ENCODE measurements at places on chromosomes 11 and 22.

- DNase-seq: no peak
Observed at GRCh38 chr11:120682866-120683265, 171.3 kb downstream of the GRIK4 start.

DNA sequence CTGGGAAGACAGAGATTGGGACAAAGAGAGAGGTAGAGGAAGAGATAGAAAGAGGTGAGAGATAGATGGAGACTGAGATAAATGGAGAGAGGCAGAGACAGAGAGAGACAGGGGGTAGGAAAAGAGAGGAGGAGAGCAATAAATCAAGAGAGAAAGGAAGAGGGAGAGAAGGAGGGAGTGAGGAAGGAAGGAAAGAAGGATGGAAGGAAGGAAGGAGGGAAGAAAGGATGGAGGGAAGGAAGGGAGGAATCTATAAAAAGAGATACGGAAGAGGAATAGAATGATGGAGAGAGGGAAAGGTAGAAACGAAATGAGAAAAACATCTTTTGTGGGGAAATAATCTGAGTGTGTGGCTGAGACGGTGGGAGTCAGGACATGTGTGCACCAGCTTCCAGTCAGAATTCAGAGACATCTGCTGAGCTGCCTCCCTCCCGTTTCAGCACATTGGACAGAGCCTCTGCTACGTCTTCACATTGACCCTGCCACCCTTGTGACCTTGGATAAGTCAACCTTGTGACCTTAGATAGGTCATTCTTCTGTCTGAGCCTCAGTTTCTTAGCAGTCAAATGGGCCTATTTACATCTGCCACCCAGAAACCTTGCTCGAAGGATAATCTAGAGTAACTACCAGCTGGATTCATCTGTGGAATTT, 417.8 kb downstream of the MIAT start:
- no peak for DNase-seq

- DNase-seq: peak; percentile 73
Observed at GRCh38 chr11:2269601-2270321, 627 bp downstream of the ASCL2 start.

DNA sequence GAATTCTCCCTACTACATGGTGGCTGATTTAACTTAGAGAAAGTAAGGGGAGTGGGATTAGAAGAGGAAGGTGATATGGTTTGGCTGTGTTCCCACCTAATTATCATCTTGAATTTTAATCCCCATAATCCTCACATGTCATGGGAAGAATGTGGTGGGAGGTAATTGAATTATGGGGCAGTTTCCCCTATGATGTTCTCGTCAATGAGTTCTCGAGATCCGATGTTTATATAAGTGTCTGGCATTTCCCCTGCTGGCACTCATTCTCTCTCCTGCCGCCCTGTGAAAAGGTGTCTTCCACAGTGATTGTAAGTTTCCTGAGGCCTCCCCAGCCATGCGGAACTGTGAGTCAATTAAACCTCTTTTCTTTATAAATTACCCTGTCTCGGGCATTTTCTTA, 169.3 kb downstream of the CASP12 start:
- DNase-seq: no peak

DNA sequence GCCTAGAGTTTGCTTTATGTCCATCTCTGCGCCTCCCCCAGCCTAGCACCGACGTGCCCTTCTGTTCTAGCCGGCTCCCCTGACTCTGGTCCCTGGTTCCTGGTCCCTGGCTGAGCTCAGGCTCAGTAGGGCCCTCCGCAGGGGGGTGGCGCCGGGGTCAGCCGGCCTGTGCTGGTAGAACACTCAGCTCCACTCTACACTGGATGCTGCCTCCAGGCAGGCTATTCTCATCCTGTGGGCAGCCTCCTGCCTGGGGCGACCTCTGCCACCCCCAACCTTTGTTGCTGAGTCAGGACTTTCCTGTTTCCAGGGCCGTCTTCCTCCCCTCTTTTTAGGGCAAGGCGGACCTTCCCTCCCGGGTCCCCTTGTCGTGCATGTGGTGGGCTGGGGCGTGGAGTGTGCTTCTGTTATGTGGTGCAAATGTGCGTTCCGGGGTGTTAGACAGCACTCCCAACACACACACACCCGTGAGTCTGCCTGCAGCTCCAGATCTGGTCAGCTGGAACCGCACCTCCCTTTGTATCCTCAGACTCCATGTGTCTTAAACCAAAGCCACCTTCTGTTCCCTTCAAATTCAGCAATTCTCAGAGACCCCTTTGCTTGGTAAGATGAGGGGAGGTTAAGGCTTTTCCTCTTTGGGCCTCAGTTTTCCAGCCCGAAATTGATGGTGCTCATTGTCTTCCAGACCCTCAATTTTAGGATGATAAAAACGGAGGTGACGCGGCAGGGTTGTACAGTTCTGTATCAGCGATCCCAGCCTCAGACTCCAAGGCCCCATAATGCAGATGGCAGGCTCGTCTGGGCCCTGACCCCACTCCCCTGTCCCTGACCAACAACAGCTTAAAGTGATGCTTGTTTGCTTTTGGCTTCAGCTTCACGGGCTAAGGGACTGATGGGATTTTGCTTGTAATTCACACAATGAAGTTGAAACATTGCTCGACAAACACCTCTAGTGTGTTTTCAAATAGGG, 1327.9 kb downstream of the BRD1 start:
- DNase-seq: no peak

GRCh38 chr22:26360169-26360885, 68.7 kb upstream of the ASPHD2 start:
- peak; percentile 55 for DNase-seq

GRCh38 chr11:86934582-86934900, 20.7 kb downstream of the FZD4 start:
- no peak for DNase-seq

- DNase-seq: peak; percentile 59
Observed at GRCh38 chr11:46121724-46122477, 647 bp upstream of the PHF21A start.

- DNase-seq: no peak
Observed at GRCh38 chr11:420054-420910, 5.5 kb upstream of the SIGIRR start.

DNA sequence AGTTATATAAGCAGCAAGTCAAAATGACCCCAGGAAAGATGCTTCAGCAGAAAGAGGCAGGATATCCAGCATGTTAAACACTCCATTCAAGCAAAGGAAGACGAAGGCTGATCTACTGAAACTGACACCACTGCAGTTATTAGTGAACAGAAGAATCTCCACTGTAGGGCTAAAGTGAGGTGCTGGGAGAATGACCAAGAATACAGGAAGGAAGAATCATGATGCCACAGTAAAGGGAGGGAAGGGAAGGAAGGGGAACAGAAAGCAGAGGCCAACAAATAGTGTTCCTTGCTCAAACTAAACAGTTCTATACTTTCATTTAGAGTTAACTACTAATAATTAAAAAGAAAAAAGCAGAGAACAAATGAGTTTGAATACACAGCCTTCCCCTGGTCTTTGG, 92.5 kb downstream of the SIK3 start:
- no peak for DNase-seq

- peak; percentile 95 for DNase-seq
Observed at GRCh38 chr22:41939981-41940831, 6.7 kb downstream of the CENPM start.

GRCh38 chr11:94516725-94517124, 4.5 kb downstream of the C11orf97 start:
- no peak for DNase-seq

DNA sequence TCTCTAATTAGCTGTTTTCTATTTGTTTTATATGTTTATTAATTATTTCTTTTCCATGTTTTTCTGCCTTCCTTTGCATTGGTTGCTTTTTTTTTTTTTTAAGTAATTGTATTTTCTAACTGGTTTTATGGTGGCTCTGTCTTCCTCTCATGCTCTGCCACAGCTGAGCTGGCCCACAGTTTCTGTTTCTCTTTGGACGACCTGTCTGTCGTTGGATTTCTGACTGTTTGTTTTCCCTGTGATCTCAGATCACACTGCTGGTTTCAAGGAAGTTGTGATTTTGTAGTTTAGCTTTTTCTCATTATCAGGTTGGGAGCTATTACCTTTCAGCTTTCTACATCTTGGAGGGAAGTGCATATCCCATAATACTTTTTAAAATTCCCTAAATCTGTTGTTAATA, 15.9 kb upstream of the OR6M1 start:
- peak; percentile 73 for DNase-seq
